HCT116 (cell line): ENCODE measurements at places on chromosomes 5 and 9.

GRCh38 chr9:70205366-70206020 is 53.3 kb upstream of the SMC5 start:
- DNase-seq = no peak

DNA sequence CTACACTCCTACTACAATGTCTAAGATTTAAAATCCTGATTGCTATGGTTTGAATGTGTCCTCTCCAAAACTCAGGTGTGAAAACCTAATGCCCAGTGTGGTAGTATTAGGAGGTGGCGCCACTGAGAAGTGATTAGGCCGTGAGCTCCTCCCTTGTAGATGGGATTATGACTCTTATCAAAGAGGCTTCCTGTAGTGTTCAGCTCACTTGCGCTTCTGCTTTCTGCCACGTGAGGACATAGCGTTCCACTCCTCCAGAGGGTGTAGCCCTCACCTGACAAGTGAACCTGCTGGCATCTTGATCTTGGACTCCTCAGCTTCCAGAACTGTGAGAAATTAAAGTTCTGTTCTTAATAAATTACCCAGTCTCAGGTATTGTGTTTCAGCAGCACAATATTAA is 33.0 kb upstream of the WHRN start:
- DNase-seq = peak; percentile 88

DNA sequence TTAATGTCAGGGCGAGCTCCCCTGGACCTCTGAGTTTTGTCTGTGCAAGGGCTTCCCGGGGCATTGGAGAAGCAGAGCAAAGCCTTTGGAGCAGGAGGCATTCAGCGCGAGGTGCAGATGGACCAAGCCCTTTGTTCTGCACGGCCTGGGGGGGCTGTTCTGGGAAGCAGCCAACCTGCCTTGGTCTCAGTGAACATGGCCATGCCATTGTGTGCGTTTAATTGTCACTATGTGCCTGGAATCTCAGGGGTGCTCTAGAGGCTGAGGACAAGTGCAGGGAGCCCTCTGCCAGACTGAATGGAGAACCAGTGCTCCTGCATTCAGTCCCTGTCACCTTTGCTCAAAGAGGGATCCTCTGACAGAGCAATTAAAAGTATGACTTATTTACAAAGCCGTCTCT is 329.4 kb downstream of the IRX1 start:
- DNase-seq = no peak

DNA sequence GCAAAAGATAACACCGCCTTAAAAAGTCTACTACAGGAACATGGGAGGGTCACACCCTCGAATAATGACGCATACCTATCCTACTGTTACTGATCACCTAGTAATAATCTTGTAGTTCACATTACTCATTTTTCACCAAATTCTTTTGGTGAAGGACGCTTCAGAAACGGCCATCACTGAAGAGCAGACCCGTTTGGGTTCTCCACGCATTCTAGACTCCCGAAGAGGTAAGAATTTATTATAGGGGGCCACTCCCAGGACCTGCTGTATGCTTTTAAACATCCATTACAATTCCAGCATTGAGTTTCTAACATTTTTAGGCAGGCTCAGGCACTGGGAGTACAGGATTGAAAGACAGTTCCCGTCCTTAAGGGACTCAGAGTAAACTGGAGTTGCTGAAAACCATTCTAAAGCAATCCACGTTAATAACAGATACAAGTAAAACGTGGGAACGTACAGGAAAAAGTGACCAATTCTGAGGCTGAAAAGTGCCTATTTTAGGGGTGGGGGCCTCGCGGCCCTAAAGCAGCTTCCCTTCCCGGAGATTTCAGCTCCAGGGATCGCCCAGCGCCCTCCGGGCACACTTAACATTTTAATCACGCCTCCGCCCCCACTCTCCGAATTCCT is at the start of gene FER:
FER (plus strand) TSS at position 124 of the 627 bp plus-strand sequence. CDS start 50,286 bp downstream, outside the sequence.
- peak; percentile 75 for DNase-seq

- DNase-seq = no peak
Measured at GRCh38 chr5:19047277-19047676, 940.7 kb downstream of the CDH18 start.

DNA sequence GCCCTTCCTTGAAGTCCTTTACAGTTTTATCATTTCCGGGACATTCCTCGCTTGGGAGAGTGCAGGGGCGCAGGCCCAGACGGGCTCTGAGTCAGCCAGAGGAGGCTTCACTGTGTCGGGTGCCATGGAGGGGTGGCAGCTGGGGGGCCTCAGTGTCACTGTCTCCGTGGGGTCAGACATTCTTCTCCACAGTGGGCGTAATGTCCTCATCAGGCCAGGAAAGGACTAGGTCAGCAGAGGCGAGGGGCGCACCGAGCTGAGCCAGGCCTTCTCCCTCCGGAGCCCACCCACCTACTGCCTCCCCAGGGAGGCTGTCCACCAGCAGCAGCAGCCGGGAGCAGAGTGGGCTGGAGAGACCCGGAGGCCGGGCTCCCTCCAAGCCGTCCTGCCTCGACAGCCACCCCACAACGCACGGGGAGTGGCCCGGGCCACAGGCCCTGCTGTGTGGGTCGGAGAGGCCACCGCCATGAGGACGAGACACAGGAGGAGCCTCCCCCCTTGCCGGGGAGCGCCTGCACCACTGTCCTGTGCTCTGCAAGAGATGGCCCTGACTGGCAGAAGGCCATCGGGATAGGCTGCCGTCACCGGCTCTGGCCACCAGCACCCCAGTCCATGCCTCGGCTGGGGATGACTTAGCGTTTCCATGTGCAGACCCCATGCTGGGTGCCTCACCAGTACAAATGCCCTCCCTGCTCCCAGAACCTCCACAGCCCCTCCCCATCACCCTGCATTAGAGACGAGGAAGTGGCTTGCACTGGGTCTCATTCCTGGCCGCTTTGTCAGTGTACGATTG is 26.5 kb downstream of the SARDH start:
- no peak for DNase-seq

- DNase-seq = no peak
Measured at GRCh38 chr9:86749894-86750255, 197.4 kb downstream of the GAS1 start.

GRCh38 chr5:61362796-61363368 is 30.8 kb downstream of the ZSWIM6 start:
- DNase-seq = no peak

GRCh38 chr5:72588640-72589039 is 81.4 kb upstream of the ZNF366 start:
- no peak for DNase-seq

DNA sequence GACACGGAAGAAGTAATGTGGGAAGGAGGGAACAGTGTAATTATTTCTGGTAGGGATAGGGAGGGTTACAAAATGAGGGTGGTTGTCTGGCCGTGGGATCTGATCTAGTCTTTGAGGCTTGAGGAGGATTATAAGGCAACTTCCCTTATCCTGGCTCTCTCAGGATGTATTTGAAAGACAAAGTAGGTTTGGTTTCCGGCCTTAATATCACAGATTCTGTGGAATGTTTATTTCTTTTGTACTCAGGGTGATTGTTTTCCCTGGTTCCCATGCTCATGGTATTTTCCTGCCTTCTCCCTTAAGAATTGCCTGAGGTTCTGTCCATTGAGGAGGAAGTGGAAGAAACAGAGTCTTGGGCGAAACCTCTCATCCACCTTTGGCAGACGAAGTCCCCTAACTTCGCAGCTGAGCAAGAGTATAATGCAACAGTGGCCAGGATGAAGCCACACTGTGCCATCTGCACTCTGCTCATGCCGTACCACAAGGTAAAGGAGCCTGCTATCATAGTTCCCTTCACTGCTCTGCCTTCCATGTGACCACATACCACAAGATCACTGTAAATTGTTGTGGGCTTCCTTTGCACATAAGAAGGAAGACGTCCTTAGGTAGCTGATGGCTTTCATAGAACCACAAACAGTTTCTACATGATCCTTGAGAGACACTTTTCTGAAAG is 253.8 kb downstream of the KDM4C start:
- DNase-seq = no peak

DNA sequence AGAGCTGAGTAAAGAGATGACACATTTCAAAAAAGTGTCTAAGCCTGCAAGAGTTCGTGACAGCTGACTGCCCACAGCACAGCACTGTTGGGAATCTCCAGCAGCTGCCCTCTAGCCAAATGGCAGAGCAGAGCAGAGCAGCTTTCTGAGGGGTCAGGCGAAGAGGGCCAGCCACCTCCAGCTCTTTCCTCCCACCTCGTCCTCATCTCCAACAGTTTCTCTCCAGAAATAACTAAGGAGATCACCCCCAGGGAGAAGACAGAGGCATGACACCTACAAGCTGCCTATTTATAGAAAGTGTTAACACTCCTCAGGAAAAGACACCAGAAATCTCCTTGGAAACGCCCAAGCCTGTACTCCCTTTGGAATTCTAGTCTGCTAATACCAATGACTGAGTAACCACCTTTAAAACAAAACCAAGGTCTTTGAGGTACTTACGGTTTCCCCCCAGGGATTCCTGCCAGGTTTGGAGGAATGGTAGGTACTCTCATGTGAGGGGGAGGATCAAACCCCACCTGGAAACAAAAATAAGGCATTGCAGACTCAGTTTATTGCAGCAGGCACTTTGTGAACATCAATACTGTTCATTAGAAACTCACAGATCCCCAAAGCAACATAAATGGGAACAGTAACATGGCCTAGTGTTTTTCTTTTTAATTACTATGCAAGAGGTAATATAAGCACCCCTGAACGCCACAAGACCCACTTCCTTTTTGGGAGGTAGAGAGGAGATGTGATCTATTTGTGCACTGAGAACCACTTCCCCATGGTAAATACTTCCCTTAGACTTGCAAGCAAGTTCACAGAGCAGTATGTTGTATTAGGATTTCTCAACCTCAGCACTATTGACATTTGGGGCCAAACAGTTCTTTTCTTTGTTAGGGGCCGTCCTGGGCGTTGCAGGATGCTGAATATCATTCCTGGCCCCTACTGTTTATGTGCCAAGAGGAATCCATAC is 79.3 kb downstream of the TLE1 start:
- no peak for DNase-seq

DNA sequence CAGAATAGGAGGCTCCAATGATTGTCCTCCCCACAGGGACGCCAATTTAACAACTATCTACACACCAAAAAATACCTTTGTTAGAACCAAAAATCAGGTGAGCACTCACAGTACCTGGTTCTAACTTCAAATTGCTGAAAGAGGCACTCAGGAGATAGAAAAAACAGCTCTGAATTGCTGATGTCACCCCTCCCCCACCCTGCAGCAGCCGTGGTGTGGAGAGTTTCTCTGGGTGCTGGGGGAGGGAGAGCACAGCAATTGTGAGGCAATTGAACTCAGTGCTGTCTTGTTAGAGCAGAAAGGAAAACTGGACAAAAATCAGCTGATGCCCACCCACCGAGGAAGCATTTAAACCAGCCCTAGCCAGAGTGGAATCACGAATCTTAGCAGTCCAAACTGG is 41.8 kb downstream of the TNFSF8 start:
- no peak for DNase-seq
